Thoracic aorta (tissue), 2 donors: ENCODE measurements at places on chromosomes 7 and 10. TPM values are rescaled to one million over a fixed set of nuclear protein-coding genes. Genes with fewer than 3 reads are reported as not detected.
A peak's percentile ranks its signal among the peaks of the same experiment; 100 is the strongest.

RPP38 gene
- 13.1 TPM for total RNA-seq

TMEM139 gene
- total RNA-seq, result 3.2 TPM

GIMAP2 gene
- 5.9 TPM for total RNA-seq

NPY4R2 gene
- total RNA-seq, result not detected

METTL27 gene
- total RNA-seq, result not detected

AKR1C4 gene
- not detected for total RNA-seq

ZNF37A gene
- 18.4 TPM for total RNA-seq

DNA sequence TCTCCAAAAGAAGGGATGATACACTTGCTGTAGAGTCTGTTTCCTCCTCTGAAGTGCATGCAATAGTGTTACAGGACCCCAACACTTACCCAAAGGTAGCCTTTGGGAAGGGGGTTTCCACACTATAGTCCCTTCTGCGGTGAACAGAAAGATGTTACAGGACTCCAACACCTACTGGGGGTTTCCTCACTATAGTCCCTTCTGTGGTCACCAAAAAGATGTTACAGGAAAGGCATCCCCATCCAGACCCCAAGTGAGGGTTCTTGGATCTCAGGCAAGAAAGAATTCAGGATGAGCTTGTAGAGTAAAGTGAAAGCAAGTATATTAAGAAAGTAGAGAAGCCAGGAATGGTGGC lies 69.2 kb upstream of the PIK3CG start:
- H3K4me1 ChIP-seq, result no peaks in the 10 kb centered on the region
- no peak overlapping the region for H3K4me3 ChIP-seq
- DNase-seq, result no peak
- H3K27ac ChIP-seq, result no peak overlapping the region
- H3K27me3 ChIP-seq, result no peaks in the 10 kb centered on the region
- no peaks in the 10 kb centered on the region for H3K36me3 ChIP-seq

GRCh38 chr7:35623381-35623780 lies 71.6 kb downstream of the HERPUD2 start:
- no peaks in the 10 kb centered on the region for H3K4me1 ChIP-seq
- no peaks in the 10 kb centered on the region for H3K27me3 ChIP-seq
- H3K4me3 ChIP-seq, result no peak overlapping the region
- H3K36me3 ChIP-seq, result peaks cover 4% of the 10 kb centered on the region

DNA sequence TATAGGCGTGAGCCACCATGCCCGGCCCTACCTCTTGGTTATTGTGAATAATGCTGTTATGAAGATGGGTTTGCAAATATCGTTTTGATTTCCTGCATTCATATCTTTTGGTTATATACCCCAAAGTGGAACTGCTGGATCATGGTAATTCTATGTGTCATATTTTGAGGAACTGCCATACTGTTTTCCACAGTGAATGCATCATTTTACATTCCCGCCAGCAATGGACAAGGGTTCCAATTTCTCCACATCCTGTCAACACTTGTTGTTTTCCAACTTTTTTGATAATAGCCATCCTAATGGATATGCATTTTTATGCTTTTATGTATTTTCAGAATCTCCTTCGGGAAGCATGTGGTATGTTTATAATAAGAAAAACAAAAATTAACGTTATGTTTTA lies 128.2 kb downstream of the KCNMA1 start:
- H3K4me3 ChIP-seq, result no peak overlapping the region
- no peaks in the 10 kb centered on the region for H3K27me3 ChIP-seq
- no peaks in the 10 kb centered on the region for H3K36me3 ChIP-seq
- no peak overlapping the region for H3K27ac ChIP-seq
- H3K4me1 ChIP-seq, result peaks cover 45% of the 10 kb centered on the region

GRCh38 chr7:91280185-91280584 lies 16.0 kb downstream of the FZD1 start:
- H3K36me3 ChIP-seq, result no peaks in the 10 kb centered on the region
- H3K4me3 ChIP-seq, result no peak overlapping the region
- DNase-seq, result no peak
- H3K27ac ChIP-seq, result no peak overlapping the region
- H3K4me1 ChIP-seq, result no peaks in the 10 kb centered on the region

GRCh38 chr7:117901089-117901797 lies 28.0 kb upstream of the CTTNBP2 start:
- no peaks in the 10 kb centered on the region for H3K27me3 ChIP-seq
- H3K4me3 ChIP-seq, result no peak overlapping the region
- H3K27ac ChIP-seq, result no peak overlapping the region
- no peaks in the 10 kb centered on the region for H3K4me1 ChIP-seq

DNA sequence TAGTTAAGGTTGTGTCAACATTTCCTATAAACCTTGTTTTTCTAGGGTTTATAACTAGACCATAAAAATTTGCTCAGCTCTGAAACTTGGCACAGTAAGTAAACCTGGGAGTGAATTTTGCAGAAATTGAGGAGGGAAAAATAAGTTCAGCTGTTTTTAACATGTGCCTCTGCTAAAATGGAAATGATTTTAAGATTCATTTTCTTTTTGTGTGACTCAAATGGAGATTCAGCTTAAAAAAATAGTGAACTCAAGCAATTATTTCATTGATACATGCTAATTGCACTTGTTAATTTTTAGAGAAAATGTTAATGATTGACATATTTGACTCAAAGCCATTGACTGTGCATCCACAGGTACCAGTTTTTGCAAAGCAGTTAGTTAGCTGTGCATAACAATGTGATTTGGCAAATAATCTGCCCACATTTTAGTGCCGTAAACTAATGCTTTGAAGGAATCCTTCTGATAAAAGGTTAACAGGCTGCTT lies 68.5 kb upstream of the ZNF438 start:
- H3K27ac ChIP-seq, result peak overlapping the region; percentile 12
- H3K4me3 ChIP-seq, result no peak overlapping the region
- H3K36me3 ChIP-seq, result no peaks in the 10 kb centered on the region
- DNase-seq, result no peak

DNA sequence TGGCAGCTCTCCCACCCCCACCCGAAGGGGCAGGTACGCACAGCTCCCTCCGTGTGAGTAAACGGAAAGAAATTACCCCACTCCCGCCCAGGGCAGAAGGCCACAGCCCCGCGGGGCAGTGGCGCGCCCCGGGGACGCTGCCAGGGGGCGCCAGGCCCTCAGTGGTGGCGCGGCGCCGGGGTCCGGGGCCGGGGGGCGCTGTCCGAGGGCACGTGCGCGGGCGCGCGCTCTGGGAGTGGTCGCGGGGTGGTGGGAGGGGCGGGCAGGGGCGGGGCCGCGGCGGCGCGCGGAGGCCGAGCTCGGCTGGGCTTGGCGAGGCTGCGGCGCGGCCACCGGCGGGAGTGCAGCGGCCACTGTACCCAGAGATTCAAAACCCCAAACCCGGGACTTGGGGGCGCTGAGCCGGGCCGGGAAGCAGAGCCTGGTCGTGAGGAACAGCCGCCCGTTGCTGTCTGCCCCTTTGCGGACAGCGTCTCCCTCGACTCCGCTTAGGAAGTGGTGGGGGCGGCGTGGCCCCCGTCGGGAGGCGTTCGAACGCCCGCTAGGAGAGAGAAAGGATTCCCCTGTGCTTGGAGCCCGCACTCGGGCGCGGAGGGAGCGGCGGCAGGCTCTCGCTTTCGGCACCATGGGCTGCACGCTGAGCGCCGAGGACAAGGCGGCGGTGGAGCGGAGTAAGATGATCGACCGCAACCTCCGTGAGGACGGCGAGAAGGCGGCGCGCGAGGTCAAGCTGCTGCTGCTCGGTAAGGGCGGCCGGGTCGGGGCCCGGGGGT lies at the start of gene GNAI1:
TSS of gene GNAI1 (plus strand) at position 296 of the 773 bp plus-strand sequence. CDS start at position 626, 330 bp downstream.
- H3K27me3 ChIP-seq, result no peaks in the 10 kb centered on the region
- no peaks in the 10 kb centered on the region for H3K36me3 ChIP-seq
- H3K4me1 ChIP-seq, result peaks cover 8% of the 10 kb centered on the region

GRCh38 chr7:108453320-108453719 lies 2.9 kb downstream of the NRCAM start:
- H3K4me1 ChIP-seq, result peaks cover 17% of the 10 kb centered on the region
- no peaks in the 10 kb centered on the region for H3K36me3 ChIP-seq
- no peak overlapping the region for H3K4me3 ChIP-seq
- H3K27me3 ChIP-seq, result peaks cover 4% of the 10 kb centered on the region

DNA sequence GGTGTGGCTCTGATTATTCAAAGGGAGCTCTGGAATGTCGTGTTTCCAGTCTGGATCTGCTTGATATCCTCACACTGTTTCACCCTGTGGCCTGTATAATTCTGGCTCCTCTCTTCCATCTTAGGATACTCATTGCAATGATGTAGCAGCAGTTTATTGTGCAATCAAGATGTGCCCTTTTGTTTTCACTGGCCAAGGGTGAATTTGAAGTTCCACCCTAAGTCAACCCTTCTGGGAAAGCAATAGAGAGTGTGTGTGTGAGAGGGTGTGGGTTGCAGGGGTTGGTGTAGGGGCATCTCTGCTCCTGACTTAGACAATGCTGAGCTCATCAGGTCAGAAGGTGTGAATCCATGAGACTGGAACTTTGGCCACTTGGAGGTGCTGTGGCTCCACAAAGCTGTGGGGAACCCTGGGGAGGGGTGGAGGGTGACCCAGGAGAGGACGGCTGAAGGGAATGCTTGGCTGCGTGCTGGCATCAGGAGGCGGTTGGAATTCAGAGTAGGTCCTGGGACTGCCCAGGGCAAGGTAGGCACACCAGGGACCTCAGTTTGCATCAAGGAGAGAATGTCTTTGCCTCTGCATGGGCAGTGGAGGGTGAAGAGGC lies 118.0 kb upstream of the PRSS58 start:
- DNase-seq, result no peak
- H3K36me3 ChIP-seq, result no peaks in the 10 kb centered on the region
- H3K4me1 ChIP-seq, result no peaks in the 10 kb centered on the region
- H3K4me3 ChIP-seq, result no peak overlapping the region

DNA sequence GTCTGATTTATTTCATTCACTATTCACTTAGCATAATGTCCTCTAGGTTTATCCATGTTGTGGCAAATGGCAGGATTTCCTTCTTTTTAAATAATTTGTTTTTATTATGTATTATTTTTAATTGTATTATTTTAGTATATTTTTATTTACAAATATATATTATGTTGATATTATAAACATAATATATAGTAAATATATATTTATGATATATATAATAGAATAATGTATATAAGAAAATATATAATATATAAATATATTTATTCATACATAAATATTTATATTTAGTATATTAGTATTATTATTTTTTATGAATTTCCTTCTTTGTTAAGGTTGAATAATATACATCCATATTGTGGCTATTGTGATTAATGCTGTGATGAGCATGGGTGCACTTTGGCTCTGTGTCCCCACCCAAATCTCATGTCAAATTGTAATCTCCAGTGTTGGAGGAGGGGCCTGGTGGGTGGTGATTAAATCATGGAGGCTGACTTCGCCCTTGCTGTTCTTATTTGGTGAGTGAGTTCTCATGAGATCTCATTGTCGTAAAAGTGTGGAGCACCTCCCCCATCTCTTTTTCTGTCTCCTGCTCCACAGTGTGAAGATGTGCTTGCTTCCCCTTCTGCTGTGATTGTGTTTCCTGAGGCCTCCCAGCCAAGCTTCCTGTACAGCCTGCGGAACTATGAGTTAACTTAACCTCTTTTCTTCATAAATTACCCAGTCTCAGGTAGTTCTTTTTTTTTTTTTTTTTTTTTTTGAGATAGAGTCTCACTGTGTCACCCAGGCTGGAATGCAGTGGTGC lies 52.3 kb upstream of the CYP2C18 start:
- H3K27ac ChIP-seq, result no peak overlapping the region
- no peak for DNase-seq
- no peaks in the 10 kb centered on the region for H3K36me3 ChIP-seq
- no peaks in the 10 kb centered on the region for H3K4me1 ChIP-seq
- H3K27me3 ChIP-seq, result no peaks in the 10 kb centered on the region

DNA sequence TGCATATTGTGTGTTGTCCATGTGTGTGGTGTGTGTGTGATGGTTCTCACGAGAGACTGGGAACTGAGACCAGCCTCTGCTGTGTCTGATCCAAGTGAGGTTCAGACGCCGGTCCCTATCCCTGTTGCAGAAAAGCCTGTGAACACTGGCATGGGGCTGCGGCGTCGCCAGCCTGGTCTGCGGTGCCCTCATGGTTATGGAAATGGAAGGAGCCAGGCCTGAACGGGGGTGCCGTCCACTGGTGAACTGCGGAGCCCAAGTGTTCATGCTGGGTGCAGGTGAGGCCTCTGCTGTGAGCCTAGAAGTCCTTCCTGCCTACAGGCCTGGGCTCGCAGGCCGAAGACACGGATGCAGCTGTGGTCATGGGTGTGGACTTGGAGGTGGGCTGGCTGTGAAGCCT lies 18.7 kb upstream of the NCAPG2 start:
- H3K4me3 ChIP-seq, result no peak overlapping the region
- no peaks in the 10 kb centered on the region for H3K36me3 ChIP-seq
- H3K4me1 ChIP-seq, result no peaks in the 10 kb centered on the region
- DNase-seq, result no peak

DNA sequence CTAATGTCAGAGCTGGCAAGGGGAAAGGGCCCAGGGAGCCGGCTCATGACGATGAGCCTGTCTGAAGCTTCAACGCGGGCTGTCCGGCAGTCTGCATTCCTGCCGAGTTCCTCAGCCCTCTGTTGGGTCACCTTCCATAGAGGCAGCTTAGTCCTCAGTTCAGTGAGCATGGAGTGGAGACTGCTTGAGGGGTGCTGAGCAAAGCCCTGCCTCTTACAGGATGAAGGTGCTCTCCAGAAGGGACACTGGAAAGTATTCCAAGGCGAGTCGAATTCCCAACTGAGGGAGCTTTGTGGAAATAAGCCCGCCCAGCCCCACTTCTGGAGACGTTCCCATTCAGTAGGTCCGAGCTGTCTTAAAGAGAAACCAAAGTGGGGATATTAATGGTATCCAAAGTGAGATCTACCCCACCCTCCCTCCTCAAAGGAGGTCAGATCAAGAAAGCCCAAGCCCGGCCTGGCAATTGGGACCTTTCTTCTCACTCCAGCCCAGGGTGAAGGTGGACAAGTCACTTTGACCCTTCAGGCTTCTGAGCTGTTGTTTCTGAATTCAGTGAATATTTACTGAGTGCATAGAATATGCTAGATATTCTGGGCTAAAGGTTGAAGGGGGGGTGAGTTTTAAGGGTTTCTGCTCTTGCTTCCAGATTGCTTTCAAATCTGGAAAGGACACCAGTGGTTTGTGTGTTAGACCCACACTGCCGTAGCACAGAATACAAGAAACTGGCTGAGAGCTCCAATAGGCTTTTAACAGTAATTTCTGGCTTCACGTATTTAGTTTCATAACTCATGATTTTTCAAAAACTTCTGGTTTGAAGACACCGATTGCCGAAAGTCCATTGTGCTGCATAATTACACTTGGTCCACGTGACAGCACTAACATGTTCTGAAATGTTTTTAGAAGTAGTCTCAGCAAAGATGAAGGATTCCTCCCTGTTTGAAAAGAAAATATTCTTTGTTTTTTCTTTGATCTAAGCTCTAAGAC lies 3.5 kb downstream of the EGFR start:
- H3K4me1 ChIP-seq, result peaks cover 73% of the 10 kb centered on the region
- H3K36me3 ChIP-seq, result no peaks in the 10 kb centered on the region
- no peaks in the 10 kb centered on the region for H3K27me3 ChIP-seq
- peak overlapping the region; percentile 93 for H3K27ac ChIP-seq
- H3K4me3 ChIP-seq, result peak overlapping the region; percentile 86
- no peak for DNase-seq

- H3K27ac ChIP-seq, result no peak overlapping the region
- H3K4me1 ChIP-seq, result no peaks in the 10 kb centered on the region
- no peak overlapping the region for H3K4me3 ChIP-seq
- H3K27me3 ChIP-seq, result no peaks in the 10 kb centered on the region
These were observed 9.3 kb downstream of the OSBPL3 start for GRCh38 chr7:24970676-24971075.

- no peak overlapping the region for H3K27ac ChIP-seq
- H3K4me3 ChIP-seq, result no peak overlapping the region
- no peaks in the 10 kb centered on the region for H3K4me1 ChIP-seq
- DNase-seq, result no peak
These were observed 42.5 kb downstream of the MRC1 start for GRCh38 chr10:17851611-17852010.
